NCI-H2171 treated with DMSO at 0.1 percent for 48 hours (cell line): ENCODE measurements at places on chromosomes 1 and 21.

DNA sequence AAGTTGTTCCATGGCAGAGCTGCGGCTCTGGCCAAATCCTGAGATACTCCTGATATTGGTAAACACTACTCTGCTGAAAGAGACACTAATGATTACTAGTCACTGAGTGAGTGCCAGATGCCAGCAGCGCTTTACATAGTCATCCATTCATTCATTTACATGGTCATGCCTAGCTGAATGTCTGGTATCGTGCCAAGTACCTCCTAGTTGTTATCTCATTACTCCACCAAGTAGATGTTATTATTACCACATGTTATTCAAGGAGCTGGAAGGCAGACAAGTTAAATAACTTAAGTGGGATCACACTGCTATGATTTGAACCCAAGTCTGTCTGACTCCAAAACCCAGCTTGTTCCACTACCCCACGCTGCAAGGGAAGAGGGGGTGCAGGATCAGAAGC, 4.7 kb downstream of the OLFML2B start:
- DNase-seq: peak; percentile 77

GRCh38 chr1:58627221-58627620, 50.2 kb upstream of the TACSTD2 start:
- no peak for DNase-seq

DNA sequence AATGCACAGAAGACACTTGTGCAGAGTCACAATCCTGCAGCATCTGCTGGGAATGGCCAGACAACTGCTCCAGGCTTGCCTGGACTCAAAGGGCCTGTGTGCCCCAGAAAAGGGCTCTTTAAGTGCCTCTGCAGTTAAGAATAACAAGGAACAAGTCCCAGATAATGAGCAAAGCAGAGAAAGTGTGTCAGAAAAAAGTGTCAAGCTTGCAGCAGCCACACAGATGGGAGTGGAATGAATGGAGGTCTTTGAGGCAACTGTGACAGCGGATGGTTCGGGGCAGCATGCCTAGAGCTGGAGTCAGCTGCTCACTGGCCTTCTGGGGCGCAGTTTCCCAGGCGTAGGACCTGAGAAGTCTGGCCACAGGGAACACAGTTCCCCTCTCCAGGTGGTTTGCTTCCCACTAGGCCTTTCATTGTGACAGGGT, 5.1 kb downstream of the PARP1 start:
- no peak for DNase-seq

DNA sequence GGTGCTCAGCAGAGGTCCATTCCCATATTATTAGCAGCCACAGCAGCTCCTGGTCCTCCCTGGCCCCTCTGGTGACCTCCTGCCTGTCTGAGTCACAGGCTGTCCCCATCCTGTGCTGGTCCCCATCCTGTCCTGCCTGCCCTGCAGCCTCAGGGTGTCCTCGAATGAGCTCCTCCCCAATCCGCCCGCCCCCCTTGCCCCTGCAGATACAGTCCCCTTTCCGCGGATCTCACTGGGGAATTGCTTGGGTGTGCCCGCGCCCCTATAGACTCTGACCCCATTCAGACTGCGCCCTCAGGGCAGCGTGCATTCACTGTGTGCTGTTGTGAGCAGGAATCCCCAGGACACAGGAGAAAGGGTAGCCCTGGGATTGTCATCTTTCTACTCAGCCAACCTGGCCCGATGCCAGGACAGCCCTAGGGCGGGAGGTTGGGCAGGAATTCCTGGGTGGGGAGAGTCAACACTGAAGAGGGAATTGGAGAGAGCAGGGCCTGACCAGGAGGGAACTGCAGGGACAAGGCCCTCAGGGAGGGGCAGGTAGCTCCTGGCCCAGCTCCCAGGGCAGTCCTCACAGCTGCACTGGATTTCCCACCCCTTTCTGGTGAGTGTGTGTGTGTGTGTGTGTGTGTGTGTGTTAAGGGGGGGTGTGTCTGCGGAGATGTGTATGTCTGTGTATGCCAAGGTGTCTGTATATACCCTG, 1.1 kb upstream of the GUCA2A start:
- DNase-seq: peak; percentile 28

- no peak for DNase-seq
These were observed 16.5 kb upstream of the ALX3 start for GRCh38 chr1:110086961-110087360.
